NCI-H1436 (cell line): ENCODE measurements at places on chromosomes 4 and X.

DNA sequence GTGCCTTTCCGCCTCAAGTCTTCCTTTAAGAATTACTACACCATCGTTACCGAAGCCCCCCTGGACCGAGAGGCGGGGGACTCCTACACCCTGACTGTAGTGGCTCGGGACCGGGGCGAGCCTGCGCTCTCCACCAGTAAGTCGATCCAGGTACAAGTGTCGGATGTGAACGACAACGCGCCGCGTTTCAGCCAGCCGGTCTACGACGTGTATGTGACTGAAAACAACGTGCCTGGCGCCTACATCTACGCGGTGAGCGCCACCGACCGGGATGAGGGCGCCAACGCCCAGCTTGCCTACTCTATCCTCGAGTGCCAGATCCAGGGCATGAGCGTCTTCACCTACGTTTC is 2.2 kb downstream of the PCDH10 start:
- DNase-seq = no peak

DNA sequence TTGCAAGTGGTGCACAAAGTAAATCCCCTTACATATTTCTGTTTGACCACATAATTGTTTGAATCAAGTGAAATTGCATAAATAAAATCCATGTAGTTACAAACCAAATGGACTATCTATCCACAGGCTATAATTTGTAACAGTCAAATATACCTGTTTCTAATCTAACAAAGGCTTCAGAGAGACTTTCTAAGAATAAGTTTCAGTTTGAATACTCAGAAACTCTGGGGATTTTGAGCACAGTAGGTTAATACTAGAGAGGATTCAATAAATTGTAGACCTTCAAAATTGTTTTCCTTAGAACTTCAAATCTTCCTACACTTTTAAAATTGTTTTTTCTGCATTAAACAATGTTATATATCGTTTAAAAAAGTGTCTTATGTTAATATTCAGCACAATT is 1250.1 kb downstream of the NLGN4X start:
- no peak for DNase-seq

DNA sequence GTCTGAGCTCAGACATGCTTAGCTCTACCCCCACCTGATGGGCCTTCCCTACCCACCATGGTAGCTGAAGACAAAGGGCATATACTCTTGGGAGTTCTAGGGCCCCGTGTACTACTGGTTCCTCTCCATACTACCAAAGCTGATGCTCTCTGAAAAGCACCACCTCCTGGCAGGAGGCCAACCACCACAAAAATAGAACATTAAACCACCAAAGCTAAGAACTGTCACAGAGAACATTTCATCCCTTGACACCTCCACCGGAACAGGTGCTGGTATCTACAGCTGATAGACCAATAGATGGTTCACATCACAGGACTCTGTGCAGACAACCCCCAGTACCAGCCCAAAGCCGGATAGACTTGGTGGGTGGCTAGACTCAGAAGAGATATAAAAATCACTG is 13.4 kb downstream of the EDA2R start:
- DNase-seq = no peak

- no peak for DNase-seq
Measured at GRCh38 chrX:133918361-133918771, 67.0 kb downstream of the GPC3 start.

DNA sequence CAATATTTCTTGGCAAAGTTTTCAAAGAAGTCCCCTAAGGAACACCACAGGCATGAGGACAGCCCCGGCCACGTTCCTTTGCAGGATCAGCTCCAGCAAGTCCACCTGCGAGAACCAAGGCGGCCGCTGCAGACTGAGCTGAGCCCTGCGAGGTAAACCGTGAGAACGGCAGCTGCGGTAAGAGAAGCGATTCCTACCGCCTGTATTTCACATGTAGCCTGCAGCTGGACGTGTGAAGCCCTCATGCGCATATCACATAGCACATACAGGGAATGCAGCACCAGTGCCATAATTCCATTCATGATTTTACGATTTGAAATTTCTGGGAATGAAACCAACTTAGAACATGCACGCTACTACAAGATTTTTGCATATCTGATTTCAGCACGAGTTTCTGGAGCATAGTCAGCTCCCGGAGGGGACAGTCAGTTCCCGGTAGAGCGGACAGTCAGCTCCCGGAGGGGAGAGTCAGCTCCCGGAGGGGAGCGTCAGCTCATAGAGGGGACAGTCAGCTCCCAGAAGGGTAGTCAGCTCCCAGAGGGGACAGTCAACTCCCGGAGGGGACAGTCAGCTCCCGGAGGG is 41.7 kb downstream of the FGFRL1 start:
- no peak for DNase-seq

- DNase-seq = no peak
Measured at GRCh38 chr4:76744241-76744921, 153.6 kb downstream of the SOWAHB start.

DNA sequence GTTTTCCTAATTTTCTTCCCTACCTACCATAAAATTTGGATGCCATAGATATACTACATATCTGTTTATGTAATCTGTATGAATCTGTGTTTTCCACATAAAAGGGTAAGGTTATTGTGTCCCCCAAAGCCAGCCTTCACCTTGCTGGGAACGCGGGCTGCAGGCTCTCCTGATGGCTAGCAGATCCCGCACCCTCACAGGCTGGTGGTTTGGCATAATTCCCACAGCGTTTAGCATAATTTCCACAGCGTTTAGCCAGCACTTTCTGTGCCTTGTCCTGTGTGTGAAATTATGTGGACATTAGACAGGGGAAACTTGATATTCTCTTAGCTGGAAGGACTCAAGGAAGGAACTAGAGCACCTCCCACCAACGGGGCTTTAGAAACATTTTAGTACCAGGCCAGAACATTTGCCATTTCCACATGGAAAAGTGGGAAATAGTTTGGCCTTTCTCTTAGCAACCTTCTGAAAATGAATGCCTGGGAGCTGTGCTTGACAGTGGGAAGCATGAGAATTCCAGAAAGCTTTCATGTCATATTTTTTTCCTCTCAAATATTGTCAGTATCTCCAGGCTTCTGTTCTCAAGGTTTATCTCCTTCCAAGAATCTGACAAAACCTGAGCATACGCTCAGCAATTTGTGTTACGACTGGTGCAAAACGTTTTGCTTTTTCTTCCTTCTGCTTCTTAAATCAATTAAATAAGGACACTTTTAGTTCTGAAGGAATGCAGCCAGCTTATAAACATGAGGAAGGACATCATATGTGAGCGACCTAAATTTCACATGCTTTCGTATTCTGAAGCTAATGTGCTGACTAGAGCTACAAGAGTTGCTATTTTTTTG is 67.9 kb downstream of the STK32B start:
- no peak for DNase-seq

DNA sequence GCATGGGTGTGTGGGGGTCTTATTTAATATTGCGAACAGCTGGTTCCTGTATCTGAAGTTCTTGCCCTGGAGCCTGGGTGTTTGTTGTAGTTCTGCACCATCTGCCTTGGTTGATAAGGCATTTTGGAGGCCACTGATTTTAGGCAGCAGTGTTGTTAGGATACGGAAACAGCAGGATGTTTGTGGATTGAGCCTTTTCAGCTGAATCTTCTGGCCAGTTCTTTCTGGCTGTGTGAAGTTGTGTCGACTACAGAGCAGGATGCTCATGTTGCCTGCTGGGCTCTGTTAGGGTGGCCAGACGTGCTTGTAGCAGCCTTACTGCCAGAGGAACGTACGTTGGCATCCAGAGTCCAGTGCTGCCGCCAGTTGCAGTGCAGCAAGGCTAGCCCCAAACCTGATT is 134.2 kb downstream of the PTTG2 start:
- DNase-seq = no peak

GRCh38 chr4:97589481-97590196 is 553.6 kb downstream of the STPG2 start:
- no peak for DNase-seq

DNA sequence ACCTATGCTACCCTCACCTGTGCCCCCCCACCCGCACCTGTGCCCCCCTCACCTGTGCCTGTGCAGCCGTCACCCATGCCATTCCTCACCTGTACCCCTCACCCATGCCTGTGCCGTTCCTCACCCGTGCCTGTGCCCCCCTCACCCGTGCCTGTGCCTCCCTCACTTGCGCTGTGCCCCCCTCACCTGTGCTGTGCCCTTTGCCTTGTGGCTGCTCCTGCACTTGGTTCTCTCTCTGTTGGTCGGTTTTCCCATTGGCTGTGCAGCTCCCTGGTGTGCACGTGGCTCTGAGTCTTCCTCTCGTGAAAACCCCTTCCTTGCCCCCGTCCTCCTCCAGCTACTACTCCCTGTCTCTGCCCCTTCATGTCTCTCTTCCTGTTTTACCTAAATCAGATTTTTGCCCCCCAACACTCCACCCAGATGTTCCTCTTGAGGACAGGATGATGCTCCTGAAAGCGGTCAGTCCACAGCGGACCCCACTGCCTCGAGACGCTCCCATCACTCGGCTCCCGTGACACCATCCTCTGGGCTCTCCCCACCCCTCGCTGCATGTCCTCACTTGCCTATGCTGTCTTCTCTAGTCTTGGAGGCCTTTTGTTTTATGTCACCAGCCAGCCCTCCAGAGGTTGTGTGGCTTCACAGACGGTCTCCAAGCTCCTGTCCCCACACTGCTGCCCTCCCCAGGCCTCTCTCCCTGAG is 6.8 kb downstream of the MAEA start:
- no peak for DNase-seq

GRCh38 chr4:38663090-38663800 is 754 bp upstream of the KLF3 start:
- no peak for DNase-seq

- DNase-seq = no peak
Measured at GRCh38 chrX:71081330-71082123, 13.4 kb upstream of the SNX12 start.
